ENCODE measurements at places on chromosomes 4 and X. TPM values are rescaled to one million over a fixed set of nuclear protein-coding genes. Genes with fewer than 3 reads are reported as not detected.

The F8A1 gene
- polyA plus RNA-seq: 23.8 TPM

The MGARP gene
- not detected for polyA plus RNA-seq

- no peaks in the 10 kb centered on the region for H3K4me1 ChIP-seq
Observed at GRCh38 chr4:338759-339097, 1.1 kb downstream of the ZNF141 start.

GRCh38 chrX:135437867-135438733, 16.4 kb downstream of the SMIM10L2A start:
- no peak for DNase-seq
- H3K36me3 ChIP-seq: no peaks in the 10 kb centered on the region
- no peak overlapping the region for H3K4me3 ChIP-seq

DNA sequence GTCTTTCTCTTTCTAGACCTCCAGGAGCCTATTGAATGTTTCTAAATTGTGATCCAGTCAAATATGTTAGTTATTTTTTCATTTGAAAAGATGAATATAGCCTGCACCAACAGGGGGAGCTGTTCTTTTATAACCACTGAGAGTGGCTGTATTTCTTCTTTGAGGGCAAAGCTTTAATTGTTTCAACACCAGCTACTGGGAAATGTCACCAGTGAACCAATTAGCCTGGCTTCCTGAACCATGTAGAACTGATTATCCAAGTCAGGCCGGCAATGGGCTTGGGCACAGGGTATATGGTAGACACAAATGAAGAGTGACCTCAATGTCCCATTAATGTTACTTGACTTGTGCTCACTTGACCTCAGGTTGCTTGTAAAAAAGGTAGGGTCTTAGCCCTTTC, 4.8 kb upstream of the DAPP1 start:
- H3K36me3 ChIP-seq: no peaks in the 10 kb centered on the region
- H3K4me3 ChIP-seq: no peak overlapping the region
- peak; percentile 66 for DNase-seq

DNA sequence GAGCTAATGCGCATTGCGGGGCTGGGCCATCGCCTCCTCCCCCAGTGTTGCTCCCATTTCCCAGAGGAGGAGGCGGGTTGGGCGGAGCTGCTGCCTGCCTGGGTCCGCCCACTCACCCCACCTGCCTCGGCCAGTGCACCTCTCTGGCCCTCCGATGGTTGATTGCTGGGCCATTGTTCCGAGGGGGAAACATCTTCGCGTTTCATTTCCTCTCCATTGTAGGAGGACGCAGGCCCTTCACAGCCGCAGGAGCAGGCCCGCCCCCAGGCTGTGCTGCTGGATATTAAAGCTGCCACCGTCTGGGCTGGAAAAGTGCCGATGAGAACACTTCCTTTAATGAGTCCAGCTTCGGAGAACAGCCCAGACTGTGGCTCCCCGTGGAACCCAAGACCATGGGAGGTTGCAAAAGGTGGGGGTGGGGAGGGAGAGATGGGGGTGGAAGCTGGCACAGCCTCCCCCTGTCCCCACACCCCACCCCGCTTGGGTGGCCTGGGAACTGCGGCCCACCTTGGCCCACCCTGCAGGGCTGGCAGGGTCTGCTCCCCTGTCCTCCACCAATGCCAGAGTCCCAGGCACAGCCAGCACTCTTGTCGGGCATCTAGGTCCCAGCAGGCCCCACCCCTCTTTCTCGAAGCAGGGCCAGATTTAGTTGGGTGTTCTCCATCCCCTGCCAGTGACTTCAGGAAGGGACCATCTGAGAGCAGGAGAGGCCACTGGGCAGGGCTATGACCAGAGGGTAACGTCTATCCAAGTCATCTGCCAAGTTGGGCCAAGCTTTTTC, 96.6 kb downstream of the ADRA2C start:
- peaks cover 13% of the 10 kb centered on the region for H3K27me3 ChIP-seq
- no peak overlapping the region for H3K27ac ChIP-seq
- no peak for DNase-seq

- no peaks in the 10 kb centered on the region for H3K27me3 ChIP-seq
- peaks cover 3% of the 10 kb centered on the region for H3K4me1 ChIP-seq
- no peak overlapping the region for H3K27ac ChIP-seq
- no peak for DNase-seq
- no peak overlapping the region for H3K4me3 ChIP-seq
- no peaks in the 10 kb centered on the region for H3K36me3 ChIP-seq
Observed at GRCh38 chr4:101792056-101792590, 1.6 kb downstream of the BANK1 start.
